Caudate nucleus (tissue), 63 donors: ENCODE measurements at places on chromosomes 3 and 15.
A peak's percentile ranks its signal among the peaks of the same experiment; 100 is the strongest.

GRCh38 chr3:164806188-164806587 is 272.1 kb downstream of the SI start:
- DNase-seq: no peak

- DNase-seq: no peak
Observed at GRCh38 chr15:63499175-63499549, 5.2 kb upstream of the USP3 start.

GRCh38 chr3:195068084-195069080 is 202.6 kb downstream of the XXYLT1 start:
- DNase-seq: no peak

- no peak for DNase-seq
Observed at GRCh38 chr3:186247821-186248814, 113.9 kb downstream of the DGKG start.

GRCh38 chr15:85530079-85530478 is 149.7 kb downstream of the AKAP13 start:
- DNase-seq: no peak

GRCh38 chr3:30585654-30586053 is 20.7 kb upstream of the TGFBR2 start:
- no peak for DNase-seq

- no peak for DNase-seq
Observed at GRCh38 chr15:80367661-80368060, 36.5 kb upstream of the ARNT2 start.

GRCh38 chr15:96320703-96321638 is 9.5 kb upstream of the NR2F2 start:
- no peak for DNase-seq

DNA sequence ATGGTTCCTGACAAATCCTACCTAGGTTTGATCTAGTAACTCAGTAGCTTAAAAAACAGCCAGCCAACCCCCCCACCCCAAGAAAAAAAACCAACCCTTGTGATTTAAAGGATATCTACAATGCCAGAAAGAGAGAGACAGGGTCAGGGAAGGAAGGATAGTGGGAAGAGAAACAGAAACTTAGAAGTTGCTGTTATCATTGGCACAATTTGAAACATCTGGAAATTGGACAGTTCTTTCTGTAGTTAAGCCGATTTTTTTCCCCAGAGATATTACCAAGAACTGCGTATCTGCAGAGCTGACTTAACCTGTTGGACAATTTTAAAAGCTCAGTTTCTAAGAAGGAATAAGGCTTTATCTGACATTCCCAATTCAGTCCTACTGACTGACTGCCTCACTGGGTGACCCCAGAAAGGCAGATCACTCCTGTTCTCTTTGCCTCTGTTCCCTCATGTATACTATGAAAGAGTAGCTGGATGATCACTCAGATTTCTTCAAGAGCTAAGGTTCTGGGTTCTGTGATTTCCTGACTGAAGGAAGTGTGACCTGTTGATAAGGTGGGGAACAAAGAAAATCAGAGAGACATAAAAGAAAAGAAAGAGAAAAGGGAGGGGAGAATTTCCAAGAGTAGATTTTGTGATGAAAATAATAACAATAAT is 128.3 kb downstream of the MAP2K5 start:
- no peak for DNase-seq

- DNase-seq: no peak
Observed at GRCh38 chr3:81980596-81981494, 219.4 kb upstream of the GBE1 start.

GRCh38 chr3:11718637-11719405 is 75.1 kb upstream of the VGLL4 start:
- no peak for DNase-seq

DNA sequence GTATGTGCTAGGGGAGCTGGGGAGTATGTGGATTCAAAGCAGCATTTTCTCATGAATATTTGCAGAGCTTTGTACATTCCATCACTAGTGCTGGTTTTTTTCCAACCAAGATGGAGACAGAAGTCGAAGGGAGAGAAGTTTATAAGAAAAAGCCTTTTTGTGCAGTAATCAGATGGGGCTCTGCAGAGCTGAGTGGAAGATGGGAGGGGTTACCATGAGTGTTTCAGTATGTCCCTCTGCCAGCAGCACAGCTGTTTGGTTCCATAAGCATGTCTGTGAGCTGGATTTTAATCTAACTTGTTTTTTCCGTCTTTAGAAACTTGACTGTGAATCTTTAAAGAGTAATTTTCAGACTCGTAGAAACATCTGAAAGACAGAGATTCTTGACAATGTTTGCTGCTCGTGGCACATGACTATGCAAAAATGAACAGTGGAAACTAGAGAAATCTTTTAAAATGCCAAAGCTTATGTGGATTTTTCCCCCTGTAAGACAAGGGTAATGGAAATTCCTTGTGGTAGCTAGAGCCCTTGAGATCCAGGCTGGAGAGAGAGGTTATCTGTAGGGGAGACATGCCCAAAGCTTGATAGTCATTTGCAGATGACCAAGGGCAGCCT is 20.3 kb downstream of the STARD9 start:
- DNase-seq: no peak

DNA sequence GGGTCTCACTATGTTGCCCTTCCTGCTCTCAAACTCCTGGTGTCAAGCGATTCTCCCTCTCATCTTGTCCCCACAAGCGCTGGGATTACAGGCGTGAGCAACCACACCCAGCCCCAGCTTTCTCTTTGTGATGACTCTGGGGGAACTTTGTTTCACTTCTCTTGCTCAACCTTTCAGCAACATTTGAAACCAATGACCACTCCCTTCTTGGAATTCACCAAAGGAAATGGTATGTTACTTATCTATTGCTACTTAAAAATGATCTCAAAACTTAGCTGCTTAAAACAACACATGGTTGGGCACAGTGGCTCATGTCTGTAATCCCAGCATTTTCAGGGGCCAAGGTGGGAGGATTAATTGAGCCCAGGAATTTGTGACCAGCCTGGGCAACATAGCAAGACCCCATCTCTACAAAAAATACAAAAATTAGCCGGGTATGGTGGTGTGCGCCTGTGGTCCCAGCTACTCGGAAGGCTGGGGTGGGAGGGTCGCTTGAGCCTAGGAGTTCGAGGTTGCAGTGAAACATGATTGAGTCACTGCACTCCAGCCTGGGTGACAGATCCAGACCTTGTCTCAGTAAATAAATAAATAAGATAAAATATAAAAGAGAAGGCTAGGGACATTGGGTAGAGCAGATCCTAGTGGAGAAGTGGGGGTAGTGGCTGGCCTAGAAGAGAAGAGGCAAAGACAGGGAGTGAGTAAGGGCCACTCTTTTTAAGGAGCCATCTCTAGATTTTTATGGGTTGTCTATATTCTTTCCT is 10.3 kb upstream of the COPG1 start:
- no peak for DNase-seq

DNA sequence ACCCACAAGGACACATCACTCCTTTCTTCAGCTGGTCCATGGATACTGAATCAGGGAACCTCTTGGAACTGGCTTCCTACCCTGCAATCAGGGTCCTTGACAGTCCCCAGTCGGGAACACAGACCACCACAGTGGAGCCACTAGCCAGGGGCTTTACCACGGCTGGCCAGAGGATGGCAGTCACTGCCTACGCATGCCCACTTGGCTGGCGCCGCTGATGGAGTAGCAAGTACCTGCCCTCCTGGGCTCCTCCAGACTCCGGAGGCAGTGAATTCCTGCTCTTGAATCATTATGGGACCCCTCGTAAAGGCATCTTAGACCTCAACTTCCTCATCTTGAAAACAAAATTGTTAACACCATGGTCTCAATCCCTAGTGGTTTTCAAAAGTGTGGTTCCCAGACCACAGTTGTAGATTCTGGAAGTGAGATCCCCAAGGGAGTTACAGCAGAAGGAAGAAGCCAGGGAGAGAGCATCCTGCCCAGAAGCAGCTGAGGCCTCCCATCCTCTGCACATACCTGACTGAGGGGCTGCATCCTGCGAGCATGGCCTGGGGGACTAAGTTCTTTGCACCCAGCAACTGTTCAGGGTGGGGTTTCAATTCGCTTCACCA is 9.1 kb upstream of the SKIC8 start:
- DNase-seq: peak; percentile 56

- no peak for DNase-seq
Observed at GRCh38 chr15:80452166-80452565, 48.0 kb downstream of the ARNT2 start.

- no peak for DNase-seq
Observed at GRCh38 chr3:42572278-42572677, 9.5 kb downstream of the SEC22C start.

- DNase-seq: no peak
Observed at GRCh38 chr3:165273411-165273810, 77.2 kb upstream of the SLITRK3 start.

- DNase-seq: no peak
Observed at GRCh38 chr3:27253831-27254230, 115.4 kb downstream of the NEK10 start.

GRCh38 chr15:98416222-98416855 is 232.0 kb upstream of the IGF1R start:
- DNase-seq: no peak

GRCh38 chr15:66040211-66040892 is 171.1 kb downstream of the RAB11A start:
- DNase-seq: no peak

GRCh38 chr3:55128225-55128823 is 200.5 kb upstream of the LRTM1 start:
- DNase-seq: no peak

DNA sequence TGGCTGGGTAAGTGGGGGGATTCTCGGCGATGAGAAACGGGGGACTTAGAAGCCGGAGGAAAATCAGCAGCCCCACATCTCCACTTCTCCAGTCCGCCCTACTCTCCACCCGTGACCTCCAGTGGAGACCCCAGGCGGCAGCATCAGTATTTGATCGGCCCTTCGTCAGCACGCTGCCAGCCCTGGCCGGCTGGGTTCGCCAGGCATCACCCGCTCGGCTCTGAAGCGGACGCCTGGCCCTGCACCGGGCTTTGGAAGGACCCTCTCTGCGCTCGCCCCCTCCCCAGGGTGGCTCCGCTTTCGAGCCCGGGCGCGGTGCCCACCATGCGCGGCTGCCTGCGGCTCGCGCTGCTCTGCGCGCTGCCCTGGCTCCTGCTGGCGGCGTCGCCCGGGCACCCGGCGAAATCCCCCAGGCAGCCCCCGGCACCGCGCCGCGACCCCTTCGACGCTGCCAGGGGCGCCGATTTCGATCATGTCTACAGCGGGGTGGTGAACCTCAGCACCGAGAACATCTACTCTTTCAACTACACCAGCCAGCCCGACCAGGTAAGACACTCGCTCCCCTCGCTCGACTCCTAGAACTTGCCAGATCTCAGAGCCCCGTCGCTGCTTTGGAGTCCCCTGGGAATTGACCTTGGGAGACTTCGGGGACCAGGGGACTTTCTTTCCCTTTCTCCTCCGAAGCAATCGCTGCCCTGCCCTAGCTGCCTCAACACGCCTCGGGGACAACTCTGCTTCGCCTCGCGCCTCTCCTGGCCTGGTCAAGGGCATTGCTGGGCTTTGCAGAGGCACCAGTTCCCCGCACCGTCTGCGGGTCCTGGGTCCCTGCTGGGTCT is 561 bp downstream of the SIDT1 start:
- DNase-seq: no peak

DNA sequence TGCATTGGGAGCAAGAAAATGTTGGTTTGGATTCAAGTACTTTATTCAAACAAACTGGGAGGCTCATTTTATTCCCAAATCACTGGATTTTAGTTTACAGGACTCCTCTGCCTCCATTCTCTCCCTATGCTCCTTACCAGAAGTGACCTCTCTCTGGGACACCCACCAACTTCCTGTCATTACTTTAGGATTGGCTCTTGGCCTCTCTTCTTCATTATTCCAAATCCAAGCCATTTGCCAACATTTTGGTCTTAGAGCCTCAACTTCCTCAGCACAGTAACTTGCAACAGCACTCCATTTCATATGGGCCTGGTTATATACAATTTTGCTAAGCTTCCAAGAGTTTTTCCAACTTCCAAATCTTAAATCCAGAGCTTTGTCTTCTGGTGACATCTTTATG is 432.1 kb downstream of the NR2F2 start:
- DNase-seq: no peak

DNA sequence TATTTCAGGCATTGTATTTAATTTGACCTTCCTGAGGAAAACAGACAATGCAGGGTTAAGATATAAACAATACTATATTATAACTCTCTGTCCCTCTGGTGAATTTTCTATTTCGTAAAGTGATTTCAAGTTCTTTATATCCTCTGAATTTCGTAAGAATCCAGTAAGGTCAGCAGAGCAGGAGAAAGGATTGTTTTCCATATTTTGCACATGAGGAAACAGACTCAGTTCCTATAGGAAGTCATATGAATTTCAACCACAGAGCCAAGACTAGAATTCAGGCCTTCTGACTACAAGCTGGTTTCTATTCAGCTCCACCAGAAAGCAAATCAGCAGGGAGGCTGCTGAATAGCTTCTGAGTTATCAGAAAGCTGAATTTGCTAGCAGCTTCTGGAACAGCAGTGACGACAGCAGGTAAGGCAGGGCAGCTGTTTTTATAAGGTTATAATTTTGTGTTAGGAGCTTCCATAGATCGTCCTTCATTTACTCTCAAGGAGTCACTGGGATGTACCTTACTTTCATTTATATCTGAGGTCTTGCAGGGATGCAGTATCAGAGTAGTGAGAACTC is 11.1 kb upstream of the PLAAT1 start:
- no peak for DNase-seq

GRCh38 chr15:59249816-59250215 is 43.2 kb downstream of the LDHAL6B start:
- DNase-seq: no peak

DNA sequence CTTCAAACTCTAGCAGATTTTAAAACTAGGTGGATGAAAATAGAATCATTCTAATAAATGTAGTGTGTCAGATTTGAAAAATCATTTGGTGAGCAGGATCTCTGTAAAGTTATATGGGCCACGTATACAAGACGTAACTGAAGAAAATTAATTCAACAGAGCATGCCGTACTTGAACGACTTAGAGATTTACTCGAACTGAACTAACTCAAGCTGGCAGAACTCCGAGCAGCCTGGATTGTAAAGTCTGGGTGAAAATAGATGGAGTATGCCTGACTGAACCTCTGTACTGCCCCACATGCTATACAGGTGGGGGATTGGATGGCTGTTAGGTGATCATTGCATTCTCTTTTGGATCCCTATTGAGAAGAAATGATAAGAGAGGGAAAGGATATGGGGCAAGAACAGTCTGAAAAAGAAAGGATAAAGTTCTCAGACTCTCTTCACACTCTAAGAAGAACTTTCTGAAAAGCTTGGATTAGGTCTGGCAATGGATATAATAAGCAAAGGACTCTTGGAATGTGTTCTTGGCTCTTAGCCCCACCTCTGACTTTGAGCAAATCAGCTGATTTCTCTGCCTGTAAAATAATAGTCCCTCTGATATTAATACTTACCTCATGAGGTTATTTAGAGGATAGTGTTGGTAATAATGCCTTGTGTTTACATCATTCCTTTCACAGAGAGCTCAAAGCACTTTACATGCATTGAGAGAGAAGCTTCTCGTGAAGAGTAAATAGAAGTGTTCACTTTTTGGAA is 147.5 kb downstream of the FILIP1L start:
- no peak for DNase-seq

DNA sequence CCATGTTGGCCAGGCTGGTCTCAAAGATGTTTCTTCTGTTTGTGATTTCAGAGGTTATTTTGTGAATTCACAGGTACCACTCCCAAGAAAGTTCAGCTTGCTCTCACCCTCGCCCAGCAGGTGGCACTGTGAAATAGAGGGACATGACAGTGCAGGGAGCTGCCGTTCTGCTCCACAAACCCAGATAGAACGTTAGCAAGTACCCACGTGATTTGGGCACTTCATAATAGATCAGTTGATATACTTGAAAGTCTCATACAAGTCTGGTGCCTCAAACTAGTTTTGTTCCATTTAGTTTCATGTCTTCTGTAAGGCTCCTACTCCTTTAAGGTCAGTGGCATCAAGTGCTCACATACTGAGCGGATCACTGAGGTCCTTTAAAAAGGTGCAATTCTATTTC is 45.5 kb downstream of the FILIP1L start:
- peak; percentile 22 for DNase-seq
